ENCODE measurements at places on chromosomes 3 and 15.

DNA sequence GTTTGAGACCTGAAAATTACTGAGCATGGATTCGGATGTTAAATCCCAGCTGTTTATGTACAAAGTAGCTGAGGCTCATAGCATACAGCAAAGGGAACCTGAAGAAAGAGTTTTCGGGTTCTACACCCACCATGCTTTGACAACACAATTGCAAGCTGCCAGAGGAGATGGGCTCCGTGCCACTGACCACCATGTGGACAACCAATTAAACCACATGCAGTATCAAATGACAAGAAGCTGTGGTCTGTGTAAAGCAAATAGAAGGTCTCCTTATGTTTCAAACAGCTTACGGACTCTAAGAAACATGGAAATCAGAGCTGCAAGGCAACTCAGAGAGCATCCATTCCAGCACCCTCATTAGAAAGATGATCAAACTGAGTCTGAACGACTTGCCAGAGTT, 12.9 kb downstream of the GABRB3 start:
- DNase-seq, result no peak

GRCh38 chr15:67550522-67550921, 8.0 kb downstream of the MAP2K5 start:
- DNase-seq, result no peak

DNA sequence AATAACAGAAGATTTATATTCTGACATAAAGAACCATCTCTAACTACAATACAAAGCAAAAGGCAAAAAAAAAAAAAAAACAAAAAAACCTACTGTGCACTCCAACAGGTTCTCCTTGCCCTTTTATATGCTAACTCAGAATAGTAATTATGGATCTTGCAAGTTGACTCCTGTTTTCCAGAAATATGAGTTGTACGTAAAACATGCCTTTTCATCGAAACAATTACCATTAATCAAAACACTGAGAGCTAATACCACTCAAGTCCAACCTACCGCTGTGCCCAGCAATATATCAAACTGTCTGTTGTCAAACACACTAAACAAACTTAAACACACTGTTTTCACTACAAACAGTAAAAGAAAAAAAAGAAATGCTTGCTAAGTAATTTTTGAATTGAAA, 389.8 kb downstream of the TBC1D5 start:
- no peak for DNase-seq

DNA sequence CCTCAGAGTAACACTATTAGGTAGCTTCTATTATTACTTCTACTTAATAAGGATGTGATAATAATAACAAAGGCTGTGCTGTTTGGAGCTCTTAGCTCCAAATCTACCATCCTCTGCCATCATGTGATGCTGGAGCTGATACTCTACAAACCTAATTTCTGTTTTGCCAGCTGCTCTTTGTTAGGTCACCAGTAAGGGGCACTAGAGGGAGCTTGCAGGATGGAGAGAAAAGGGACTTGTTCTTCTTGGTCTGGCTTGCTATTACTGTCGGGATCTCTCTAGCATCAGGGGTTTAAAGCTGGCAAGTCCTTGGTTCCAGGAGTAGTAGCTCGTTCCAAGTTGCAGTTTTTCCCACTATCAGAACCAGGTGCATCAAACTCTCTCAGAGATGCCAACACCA, 194.9 kb upstream of the KBTBD8 start:
- no peak for DNase-seq

DNA sequence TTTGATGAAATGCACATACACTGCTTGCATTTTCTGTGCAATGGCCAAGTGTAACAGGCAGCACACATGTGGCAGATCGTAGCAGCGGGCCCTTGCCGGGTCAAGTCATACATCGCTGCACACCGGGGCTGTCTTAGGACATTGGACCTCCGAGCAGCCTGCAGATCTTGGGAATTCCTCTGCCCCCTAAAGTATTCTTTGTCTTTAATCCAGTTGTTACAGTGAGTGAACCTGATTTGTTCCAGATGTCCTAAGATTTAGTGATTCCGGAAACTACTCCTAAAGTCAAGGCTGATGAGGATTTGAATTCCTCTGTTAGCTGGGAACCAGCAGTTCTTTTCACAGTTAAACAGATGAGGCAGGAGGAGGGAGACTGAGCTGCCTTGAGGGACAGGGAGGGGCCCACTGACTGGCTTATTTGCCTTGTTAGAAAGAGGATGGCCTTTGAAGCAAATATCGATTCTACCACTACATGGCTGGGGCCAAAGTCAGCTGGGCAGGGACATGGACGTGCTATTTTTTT, 190.7 kb upstream of the CTDSPL start:
- DNase-seq, result no peak

DNA sequence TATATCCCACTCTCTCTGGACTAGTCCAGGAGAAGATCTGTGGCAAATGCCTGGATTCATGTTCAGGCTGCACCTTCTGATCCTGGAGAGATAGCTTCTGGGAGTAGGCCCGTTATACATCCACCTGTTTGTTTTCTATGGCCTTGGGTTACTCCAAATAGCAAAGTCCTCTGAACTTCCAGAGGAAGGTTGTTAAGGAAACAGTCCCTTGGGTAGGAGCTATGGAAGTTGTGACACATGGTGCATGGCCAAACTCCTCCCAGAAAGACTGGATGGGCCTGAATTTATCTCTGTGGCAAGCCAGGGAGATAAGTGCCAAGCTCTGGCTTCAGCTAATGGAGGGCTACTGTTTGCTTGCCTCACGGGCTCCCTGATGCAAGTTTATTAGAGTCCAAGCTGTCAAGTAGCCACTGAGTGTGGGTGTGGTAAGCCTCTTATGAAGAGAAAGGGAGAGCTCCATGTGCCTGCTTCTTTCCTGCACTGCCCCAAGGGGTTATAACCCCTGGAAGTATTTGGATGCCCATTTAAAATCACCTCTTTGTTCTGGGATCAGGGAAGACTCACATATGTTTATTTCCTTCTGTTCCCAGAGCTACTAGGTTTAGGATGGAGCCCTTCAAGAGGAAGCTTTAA, 328.7 kb upstream of the ATP11B start:
- no peak for DNase-seq

DNA sequence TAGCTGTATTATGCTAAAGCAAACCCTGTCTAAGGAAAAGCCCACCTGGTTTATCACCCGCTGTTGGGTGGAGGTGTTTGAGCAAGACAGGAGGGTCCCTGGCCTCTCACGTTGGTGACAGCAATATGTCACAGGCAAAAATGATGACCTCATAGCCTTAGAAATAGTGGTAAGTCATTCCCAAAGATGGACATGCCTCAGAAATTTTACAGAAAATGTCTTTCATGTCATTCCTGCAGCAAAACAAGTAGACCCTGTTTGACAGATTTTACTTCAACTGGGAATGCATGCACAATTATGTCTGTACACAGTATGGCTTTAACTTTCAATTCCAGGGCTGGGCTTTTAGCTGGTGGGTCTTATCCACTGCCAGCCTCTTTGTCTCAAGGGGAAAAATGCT, 362.3 kb upstream of the C2CD4B start:
- DNase-seq, result no peak

DNA sequence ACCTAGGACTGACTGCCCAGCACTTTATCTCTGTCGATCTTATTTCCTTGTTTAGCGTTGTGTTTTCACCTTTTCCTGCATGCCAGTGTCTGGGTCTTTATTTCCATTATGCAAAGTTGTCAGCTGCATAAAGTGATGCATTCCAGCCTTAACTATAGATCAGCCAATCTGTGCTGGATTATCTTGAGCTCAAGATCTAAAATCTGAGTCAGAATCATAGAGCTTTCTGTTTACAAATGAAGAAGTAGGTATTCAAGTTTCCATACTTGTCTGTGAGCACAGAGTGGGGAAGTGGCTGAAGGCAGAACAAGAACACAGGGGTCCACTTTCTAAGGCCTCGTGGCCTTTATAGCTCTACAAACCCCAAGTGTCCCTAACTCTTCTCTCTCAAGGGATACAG, 82.4 kb upstream of the PLCL2 start:
- peak; percentile 57 for DNase-seq

DNA sequence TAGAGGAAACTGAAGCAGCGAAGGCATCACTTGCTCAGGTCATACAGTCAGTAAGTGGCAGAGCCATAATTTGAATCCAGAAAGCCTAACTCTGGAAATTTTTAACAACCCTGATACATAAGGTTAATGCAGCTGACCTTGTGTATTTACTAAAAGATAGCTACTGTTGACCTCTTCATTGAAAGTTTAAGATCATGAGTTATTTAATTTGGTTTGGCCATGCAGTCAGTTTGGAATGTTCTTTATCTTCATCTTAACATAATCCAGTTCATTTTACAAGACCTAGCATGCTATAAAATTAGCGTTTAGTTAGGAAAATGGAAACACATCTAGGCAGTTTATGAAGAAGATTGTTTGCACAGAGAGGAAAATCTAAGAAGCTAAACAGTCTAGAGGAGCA, 240.9 kb downstream of the RBMS3 start:
- DNase-seq, result no peak

- no peak for DNase-seq
Observed at GRCh38 chr3:141594357-141594756, 107.5 kb downstream of the RASA2 start.

- DNase-seq, result no peak
Observed at GRCh38 chr3:169116056-169116693, 547.3 kb downstream of the MECOM start.

DNA sequence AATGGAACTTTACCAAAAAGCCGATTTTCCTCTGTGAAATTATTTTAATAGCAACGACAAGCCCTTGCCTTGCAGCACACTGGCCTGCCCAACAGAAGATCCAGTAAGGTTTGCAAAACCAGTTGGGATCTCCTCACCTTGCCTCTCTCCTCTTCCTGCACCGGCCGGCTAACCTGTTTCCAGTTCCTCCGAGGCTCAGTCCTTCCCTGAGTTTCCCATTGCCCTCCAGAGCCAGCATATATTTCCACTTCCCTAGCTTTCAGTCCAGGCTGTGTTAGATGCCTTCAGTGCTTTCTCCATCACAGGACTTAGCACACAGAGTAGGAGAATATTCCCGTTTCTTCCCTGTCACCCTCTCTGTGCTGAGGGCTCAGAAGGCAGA, 60.3 kb downstream of the NOX5 start:
- DNase-seq, result no peak

DNA sequence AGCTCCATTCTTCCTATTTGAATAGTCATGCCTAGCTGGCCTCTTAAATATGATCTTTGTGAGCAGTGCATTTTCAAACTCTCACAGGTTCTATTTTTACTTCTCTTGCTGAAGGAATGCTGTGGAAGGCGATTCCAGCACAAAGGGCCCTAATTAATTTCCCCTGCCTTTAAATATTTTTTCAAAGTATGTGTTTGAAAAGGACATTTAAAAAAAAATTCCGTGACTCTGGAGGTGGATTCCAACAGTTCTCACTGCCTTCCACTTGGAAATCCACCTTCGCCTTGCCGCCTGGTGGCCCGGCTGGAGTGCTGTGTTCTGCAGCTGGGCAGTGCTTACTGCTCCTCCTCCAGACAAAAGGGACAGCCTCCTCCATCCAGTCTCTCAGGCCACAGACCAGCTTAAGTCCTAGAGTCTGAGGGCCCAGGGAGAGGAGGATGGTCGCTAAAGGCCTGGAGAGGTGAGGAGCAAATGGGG, 61.5 kb upstream of the CORO2B start:
- DNase-seq, result no peak

- peak; percentile 16 for DNase-seq
Observed at GRCh38 chr3:13587442-13587841, 38.5 kb downstream of the FBLN2 start.

- DNase-seq, result no peak
Observed at GRCh38 chr15:93024716-93025624, 64.0 kb downstream of the RGMA start.

- DNase-seq, result no peak
Observed at GRCh38 chr3:179309225-179310078, 13.4 kb upstream of the ZNF639 start.

GRCh38 chr15:75693501-75694240, 19.0 kb downstream of the CSPG4 start:
- peak; percentile 67 for DNase-seq

DNA sequence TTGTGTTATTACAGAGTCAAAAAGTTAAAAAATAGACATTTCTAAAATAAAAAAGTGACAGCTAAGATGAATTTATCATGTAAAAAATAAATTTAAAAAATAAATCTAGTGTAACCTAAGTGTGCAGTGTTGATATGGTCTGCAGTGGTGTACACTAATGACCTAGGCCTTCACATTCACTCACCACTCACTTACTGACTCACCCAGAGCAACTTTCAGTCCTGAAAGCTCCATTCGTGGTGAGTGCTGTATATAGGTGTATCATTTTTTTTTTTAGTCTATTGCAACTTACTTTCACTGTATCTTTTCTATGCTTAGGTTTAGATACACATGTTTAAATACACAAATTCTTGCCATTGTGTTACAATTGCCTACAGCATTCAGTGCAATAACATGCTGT, 459.4 kb upstream of the ROBO1 start:
- no peak for DNase-seq

DNA sequence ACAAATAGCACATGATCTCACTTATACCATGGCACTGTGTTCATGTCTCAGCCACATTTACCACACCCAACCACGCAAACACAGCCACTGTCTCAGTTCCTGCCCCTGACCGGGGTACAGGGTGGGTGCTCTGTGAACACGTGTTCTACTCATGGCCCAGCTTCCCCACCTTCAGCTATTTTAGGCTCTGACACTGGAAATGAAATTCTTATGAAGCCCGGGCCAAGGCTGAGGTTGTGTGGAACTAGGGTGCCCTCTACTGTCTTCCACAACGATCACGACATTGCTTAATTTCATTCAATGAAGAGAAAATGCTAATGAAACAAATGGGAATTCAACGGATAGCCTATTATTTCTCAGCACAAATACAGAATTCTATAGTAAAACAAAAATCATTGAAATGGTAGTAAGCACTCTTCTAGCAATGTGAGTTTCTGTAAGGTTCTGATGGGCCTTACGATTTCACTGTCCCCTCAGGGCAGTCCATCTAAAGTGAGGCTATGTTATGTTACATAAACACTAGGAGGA, 2.1 kb upstream of the GABRA5 start:
- DNase-seq, result peak; percentile 5

GRCh38 chr15:34336231-34336990, 1.2 kb downstream of the SLC12A6 start:
- no peak for DNase-seq

GRCh38 chr3:154178172-154178571, 57.0 kb downstream of the ARHGEF26 start:
- DNase-seq, result peak; percentile 36

GRCh38 chr3:62073038-62073437, 300.3 kb downstream of the FEZF2 start:
- no peak for DNase-seq

Data from common myeloid progenitor, CD34-positive (primary cell).